ENCODE measurements at places on chromosomes 2 and 18.

DNA sequence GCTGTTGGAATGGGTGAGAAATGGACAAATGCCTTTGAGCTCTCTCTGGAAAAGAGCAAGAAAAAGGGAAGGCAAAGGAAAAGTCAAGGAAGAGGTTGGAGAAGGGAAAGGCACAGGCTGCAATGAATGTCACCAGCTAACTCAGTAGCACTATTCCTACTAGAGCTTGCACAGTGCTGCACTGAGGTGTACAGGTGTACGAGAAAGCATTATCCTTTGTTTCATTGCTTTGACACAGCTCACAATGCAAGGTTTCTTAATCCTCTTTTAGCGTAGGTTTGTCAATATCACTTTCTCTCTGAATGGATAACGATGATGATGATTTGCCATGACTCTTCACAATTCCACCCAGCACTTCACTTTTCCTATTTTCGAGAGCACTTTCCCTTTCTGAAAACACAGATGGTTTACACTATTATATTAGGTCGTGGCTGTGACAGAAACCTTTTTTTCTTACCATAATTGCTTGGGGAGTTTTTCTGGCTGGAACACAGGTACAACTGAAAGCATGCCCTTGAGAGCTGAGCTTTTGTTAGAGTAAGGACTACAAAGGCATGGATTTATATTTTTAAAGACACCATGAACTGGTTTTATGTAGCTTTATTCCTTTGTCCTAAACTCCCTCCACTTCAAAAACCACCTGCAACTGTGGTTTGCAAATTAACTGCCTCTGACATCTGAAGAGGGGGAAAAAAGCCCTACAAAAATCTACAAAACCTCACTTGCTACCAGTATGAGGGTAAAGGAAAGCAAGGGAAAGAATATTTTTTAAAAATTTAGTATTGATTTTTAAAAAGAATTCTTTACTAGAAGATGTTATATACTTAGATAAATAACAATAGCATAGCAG, 265.5 kb downstream of the TGIF1 start:
- DNase-seq = no peak

GRCh38 chr2:62998949-62999348, 51.7 kb upstream of the OTX1 start:
- DNase-seq = no peak

DNA sequence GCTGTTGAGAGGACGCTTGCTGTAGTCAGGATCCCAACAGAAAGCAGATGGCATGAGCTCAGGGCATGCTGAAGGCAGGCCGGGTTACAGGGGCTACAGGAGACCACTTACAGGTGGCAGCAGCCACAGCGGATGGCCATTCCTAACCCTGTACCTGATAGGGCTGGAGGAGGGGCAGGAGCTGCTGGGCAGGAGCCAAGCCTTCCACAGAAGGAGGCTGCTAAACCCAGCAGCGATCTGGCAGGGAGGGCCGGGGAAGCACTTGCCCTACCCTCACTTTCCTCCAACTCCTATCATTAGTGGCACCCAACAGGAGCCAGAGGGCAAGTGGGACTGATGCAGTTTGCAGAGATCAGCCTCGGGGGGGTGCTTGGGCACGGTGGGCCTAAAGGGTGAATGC, 2.0 kb downstream of the ASB18 start:
- no peak for DNase-seq

DNA sequence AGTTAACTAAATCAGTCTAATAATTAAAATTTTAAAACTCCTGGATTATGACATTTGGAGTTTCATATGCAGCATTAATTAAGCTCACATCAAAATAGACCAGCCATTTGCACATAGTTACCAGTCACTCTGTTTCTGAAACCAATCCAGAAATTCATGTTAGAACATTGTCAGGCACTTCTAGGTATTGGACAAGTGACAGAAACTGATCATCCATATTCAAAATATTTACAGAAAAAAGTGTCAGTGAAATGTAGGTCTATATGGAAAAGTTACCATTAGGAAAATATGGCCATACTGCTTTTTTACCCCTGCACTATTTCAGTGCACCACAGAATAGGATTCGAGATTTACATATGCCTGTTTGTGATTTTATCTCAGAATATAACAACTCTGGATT, 33.4 kb downstream of the UPP2 start:
- DNase-seq = no peak

DNA sequence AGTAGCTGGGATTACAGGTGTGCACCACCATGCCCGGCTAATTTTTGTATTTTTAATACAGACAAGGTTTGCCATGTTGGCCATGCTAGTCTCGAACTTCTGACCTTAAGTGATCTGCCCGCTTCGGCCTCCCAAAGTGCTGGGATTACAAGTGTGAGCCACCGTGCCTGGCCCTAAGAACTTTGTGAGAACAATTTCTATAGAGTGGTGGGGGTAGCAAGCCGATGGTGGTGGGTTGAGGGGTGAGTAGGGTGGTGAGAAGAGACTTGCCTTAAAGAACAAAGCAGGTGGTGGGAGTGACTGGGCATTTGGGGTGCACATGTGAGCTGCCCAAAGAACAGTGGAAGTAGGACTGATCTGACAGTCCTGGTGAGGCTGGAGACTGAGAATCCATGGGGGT, 76.0 kb upstream of the ASB18 start:
- no peak for DNase-seq

DNA sequence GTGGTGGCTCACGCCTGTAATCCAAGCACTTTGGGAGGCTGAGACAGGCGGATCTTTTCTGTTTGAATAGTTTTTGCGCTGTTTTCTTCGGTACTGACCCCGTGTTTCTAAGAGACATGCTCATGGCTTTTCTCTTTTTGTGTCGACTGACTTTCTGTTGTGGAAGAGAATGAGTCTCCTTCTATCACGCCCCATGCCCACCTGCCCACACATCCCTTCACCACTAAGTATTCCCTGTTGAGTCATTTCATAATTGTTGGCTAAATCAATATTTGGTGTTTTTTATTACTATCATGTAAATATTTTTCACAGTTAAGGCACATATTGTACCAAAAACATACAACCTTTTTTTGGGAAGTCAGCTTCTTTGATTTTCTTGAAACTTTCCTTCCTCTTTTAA, 198.8 kb upstream of the TWIST2 start:
- DNase-seq = no peak

GRCh38 chr2:70247364-70248180, 856 bp downstream of the TIA1 start:
- peak; percentile 50 for DNase-seq

GRCh38 chr2:1992280-1992679, 248.0 kb upstream of the PXDN start:
- DNase-seq = no peak

DNA sequence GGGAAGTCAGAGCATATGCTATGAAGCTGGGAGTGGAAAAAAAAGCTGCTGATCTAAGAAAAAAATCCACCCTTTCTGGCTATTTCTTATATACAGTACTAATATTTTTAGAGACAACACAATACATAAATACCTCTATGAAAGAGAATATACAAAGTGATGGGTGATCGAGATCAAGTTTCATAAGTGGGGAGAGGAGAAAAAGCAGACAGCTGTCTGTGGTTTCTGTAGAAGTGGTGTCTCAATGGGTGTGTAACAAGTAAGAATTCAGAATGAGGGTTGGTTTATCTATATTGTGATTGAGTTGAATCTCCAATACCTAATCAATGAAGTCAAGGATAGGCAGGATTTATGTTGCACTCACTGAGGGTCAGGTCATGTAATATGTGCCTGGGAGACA, 191.0 kb downstream of the HNMT start:
- DNase-seq = no peak

DNA sequence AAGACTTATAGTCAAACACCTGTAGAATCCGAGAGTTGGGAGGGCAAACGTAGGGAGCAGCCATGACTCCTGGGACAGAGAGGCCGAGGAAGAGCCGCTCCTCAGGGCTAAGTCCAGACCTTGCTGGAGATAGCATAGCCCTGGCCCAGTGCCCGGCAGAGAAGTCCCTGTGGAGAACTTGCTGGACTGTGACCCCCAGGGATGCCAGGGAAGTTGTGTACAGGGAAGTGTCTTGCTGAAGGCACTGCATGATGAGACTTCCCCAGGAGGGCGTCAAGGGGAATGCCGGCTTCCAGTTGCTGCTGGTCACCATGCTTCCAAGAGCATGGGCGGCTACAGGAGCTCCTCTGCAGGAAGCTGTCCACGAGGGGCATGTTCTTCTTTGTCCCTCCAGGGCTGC, 8.6 kb upstream of the CNDP1 start:
- DNase-seq = no peak

DNA sequence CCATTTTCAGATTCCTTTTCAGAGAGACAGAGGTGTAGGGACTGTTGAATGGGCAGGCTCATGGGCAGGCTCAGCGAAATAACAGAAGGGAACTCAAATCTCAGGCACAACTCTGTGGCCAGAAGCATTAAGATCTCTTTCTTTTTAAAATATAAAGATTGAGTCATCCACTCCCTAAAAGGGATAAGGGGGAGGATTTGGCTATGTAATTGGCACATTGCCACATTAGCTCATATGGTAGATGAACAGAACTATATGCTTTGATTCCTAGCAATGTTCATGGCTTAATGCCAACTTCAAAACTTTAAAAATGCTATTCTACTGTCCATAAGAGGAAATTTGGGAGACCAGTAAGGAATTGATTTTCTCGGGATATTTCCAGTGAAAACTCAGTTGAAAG, 53.8 kb upstream of the SLC5A7 start:
- DNase-seq = no peak

DNA sequence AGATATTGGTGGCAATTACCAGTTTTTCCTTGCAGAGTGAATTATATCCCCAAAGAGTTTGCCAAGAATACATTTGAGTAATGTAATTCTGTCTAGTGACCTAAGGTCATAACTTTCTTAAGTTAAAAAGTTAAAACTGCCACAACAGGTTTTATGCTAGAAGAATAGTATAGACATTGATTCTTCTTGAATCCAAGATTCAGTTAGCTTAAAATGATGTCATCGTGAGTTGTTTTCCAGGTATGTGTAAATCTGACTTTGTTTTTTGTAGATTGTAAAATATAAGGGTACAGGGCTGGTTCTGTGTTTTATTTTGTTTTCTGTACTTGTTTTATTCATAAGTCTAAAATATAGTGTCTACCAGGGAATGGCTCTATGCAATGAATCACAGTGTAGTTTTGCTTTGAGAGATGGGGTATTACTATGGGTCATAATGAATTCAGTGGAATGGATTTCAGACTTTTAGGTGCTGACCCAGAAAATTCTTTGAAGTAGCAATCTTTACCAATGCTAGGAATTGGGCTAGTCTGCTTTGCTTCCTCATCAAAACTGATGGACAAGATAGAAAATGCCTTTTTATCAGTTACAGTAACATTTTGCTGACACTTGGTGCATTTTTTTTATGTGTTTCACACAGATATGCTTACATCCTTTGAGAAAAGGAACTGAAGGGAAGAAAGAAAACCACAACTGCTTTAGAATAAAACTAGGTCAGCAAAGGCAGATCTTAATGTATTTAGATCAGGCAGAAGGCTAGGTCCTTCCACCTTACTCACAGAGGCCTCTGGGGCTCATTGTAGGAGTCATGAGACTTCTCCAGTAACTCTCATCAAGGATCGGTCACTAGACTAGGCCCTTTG, 20.8 kb upstream of the MGAT5 start:
- DNase-seq = no peak

DNA sequence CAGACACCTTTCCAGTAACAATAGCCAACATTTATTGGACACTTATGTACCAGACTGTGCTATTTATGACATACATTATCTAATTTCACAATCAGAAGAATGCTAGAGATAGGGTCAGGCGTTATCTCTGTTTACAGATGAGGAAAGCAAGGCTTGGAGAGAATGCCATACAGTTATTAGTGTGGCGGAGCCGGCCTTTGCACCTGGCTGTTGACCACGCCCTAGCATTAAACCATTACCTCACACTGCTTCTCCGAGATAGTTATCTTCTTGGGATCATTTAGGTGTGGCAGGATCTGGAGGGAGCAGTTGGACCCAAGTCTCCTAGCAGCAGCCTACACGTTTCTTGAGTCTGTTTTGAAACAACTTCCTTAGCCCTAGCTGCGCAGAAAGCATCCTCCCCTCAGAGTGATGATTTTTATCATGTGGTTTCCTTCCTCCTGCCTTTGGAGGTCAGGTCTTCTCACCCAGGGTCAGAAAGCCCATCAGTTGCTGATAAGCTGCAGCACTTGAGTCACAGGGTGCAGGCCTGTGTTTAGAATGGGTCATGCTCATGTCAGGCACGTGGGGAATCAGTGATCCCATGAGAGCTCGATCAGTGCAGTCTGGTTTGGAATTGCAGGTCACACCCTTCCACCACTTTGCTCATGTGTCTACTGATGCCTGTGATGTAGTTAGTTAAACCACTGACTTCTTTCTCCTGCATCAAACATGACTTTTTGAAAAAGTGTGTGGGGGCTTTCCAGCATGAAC, 118.2 kb downstream of the SPTBN1 start:
- no peak for DNase-seq

DNA sequence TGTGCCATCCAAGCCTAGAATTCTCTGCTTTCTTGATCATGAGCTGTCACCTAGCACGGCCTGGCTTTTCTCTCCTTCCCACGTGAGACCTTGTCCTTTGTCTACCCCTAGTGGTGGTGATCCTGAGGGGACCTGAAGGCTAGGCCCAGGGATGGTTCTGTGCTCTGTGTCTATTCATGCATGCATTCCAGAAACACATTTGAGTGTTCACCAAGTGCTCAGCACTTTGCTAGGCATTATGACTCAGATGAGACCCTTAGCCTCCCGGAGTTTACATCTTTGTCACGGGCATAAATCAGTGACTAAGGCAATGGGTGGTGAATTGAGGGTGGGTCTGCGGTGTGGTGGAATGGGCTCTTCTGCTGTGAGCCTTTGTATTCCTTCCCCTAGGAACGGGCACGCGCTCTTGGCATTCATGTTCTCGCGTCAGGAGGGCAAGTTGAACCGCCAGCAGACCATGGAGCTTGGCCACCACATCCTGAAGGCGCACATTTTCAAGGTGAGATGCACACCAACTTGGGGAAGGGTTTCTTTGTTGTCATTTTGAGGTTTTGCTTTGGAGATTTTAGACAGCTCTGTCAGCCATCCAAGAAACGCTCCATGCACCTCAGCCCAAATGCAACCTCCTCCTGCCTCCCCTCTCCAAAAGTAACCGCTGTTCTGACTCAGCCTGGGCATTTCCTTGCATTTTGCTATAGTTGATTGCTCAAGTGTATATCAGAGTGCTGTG, 100.9 kb downstream of the WDSUB1 start:
- DNase-seq = peak; percentile 75

Measured in hematopoietic multipotent progenitor cell treated with erythropoietin and hydrocortisone succinate and interleukin-3 and kit ligand, for 15 days (in vitro differentiated cells).